ENCODE measurements at places on chromosomes 1 and 21.
A peak's percentile ranks its signal among the peaks of the same experiment; 100 is the strongest.

GRCh38 chr1:177800400-177801088 lies 169.3 kb downstream of the SEC16B start:
- peak; percentile 79 for DNase-seq

DNA sequence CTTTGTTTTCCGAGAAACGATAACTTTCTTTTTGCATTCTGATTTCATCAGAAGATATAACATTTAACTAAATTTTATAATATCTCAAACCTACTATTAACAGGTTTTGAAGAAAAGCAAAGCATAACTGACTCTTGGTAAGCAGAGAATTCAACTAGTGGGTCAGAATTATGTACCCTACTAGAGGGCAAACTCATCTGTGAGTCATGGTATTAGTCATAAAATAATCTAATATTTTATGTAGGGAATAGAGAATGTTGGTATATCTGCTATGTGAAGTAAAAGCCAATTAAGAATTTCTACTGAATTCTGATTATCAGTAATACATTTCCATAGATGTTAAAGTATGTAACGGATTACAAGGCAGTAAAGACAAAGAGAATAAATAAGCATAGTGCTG lies 56.8 kb downstream of the USP1 start:
- no peak for DNase-seq

GRCh38 chr1:165168467-165168866 lies 188.0 kb downstream of the LMX1A start:
- peak; percentile 8 for DNase-seq

GRCh38 chr1:12539705-12540579 lies 78.1 kb downstream of the DHRS3 start:
- no peak for DNase-seq

DNA sequence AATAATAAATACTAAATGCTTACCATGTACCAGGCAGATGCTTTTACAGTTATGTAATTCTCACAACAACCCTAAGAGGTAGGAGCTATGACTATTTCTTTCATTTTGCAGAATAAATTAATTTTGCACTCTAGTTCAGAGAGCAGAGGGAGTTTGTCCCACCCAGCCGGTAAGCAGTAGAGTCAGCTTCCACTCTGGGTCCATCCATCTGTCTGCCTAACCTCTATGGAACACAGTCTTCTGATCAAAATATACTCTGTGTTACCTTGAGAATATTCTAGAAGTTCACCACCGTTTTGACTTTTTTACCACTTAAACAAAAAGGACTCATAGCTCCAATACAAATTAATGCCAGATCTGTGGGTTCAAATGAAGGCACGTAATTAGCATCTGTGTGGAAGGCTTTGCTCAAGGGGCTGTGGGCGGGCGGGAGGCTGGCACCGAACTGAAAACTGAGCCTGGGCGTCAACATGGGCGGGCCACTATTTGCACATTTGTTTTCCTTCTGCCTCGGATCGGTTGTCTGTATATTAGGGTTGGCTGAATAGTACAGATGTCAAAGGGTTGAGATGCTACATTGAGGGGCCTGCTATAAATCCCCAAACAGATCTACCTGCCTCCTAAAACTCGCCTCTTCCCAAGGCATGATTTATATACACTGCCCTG lies 33.1 kb upstream of the LMO4 start:
- DNase-seq, result no peak

DNA sequence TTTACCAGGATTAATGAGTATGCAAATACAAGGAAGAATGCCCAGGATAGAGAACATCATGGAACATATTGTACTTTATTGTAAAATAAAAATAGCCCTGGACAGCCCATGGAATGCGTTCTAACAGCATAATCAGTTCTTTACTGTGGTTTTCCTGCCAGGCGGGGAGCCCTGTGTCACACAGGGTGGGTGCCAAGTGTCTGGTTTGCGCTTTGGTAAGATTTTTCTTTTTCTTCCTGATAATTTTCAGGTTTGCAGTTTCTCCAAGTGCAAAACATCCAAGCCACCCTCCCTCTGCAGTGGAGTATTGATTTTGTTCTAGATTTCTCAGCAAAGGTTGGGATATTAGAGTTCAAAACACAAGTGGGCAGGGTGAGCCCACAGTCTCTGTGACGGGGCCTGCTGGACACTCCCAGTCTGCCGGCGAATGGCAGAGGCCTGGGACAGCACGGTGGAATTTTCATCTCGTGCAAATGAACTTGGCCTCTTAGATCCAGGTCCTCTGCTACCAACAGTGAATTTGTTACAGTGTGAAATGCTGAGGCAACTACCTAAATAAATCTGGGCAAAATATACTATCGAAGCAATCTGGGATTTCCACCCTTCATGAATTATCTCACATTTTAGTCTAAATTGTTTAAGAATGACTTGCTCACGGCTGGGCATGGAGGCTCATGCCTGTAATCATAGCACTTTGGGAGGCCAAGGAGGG lies 15.6 kb upstream of the KCNJ15 start:
- no peak for DNase-seq

DNA sequence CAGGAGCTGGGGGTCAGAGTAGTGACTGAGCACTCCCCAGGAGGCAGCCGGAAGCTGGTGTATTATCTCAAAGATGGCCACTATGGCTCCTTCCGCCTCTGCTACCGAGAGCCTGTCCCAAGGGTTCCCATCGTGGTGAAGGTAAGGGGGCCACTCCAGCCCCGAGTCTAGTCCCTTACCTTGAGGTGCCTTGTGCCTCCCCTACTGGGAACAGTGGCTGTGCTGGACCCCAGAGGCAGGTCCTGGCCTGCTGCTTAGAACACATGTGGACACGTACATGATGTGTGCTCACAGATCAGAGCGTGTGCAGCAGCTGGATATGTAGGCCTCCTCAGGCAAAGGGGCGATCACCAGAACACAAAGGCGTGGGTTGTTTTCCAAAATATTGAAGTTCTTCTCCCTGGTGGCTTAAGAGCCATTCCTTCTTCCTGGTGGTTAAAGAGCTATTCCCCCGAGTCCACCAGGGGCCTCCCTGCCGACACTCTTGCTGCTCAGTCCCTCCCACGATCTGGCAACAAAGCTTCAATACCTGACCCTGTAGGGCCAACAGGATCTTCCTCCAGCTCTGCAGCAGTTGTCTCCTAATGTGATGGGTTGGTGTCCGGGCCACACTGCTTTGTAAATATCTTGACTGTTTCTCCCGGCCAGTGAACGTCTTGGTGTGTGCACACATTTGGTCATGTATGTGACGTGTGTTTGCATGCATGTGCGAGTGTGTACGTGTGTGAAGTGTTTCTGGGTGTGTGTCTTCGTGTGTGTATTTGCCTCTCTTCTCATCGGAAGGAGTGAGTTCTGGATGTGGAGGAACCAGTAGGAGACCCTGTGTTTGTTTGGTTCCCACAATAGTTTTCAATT lies 68.4 kb upstream of the TINAGL1 start:
- peak; percentile 37 for DNase-seq

DNA sequence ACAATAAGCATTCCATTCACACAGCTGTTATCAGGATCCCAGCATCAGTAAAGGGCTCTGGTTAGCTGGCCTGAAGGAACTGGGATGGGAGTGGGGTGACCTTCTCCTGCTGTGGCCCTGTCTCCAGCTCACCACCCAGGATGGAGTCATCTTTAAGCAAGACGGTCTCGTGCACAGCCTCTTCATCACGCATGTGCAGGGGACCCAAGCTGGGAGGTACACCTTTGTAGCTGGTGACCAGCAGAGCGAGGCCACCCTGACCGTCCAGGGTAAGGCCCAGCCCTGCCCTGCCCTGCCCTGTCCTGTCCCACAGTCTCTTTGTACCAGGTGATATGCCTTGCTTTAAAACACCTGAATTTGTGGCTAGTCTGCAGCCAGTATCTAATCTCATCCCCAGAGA lies 24.3 kb downstream of the IGFN1 start:
- no peak for DNase-seq

All from DMS53 (cell line).